ENCODE measurements at places on chromosomes 12 and 14. TPM values are rescaled to one million over a fixed set of nuclear protein-coding genes. Genes with fewer than 3 reads are reported as not detected.
A peak's percentile ranks its signal among the peaks of the same experiment; 100 is the strongest.

DNA sequence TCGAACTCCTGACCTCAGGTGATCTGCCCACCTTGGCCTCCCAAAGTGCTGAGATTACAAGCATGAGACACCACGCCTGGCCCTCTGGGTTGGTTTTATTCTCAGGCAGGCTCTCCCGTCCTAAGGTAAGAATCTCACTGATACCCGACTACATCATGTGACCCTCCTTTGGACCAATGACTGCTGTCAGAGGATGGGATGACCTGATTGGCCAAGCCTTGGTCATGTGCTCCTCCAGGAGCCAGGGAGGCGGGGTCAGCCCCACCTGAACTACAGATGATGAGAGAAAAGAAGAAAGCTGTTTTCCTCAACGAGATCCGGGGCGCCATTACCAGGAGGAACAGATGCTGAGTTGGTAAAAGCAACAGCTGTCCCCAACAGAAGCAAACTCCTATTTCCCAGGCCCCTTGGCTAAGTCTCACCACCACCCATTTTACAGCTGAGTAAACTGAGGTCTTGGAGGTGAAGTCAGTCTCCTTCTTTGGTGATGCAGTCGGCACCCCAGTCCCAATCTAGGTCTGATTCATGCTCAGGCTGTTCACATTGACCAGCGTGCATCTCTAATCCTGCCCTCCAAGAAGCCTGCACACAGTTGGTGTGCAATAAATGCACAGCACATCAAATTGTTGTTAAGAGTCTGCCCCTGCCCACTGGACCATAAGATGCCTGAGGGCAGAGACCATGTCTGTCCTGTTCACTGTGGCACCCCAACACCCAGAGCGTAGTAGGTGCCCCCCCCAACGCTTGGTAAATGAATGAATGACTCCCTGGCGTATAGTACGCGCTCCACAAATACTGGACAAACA lies 118.8 kb downstream of the SCARB1 start:
- H3K4me1 ChIP-seq, result peaks cover 68% of the 10 kb centered on the region
- H3K4me3 ChIP-seq, result no peak overlapping the region

Gene SLC11A2
- total RNA-seq, result 108 TPM

DNA sequence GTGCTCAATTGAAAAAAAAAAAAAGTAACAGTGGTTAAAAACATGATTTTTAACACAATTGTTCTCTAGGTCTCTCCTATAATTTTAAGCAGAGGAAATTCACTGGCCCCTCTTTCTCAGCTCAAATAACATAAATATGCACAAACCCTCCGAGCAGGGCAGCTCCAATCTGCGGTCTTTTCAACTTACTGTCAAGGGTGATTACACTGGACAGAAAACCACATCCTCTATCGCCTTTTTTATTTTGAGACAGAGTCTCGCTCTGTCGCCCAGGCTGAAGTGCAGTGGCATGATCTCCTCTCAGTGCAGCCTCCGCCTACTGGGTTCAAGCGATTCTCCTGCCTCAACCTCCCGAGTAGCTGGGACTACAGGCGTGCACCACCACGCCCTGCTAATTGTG lies 16.5 kb upstream of the GABARAPL1 start:
- no peaks in the 10 kb centered on the region for H3K4me1 ChIP-seq

- no peaks in the 10 kb centered on the region for H3K27me3 ChIP-seq
- no peak overlapping the region for H3K27ac ChIP-seq
Observed at GRCh38 chr12:126182619-126183236, 1117.5 kb downstream of the AACS start.

DNA sequence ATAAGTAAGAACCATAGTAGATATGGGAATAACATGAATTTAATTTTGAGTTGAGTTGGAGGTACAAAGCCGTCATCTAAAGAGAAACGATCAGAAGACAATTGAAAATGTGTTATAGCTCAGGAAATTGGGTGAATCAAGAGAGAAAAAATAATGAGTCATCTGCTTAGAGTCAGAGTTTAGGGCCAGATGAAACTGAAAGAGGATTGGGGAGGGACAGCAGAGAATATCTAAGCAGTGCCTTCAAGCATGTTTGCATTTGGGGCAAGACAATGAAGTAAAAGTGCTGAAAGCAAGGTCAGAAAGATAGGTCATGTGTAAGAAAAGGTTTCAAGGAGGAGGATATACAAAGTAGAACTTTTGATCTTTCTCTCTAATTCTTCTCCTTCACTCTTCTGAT lies 49.4 kb downstream of the SLC15A5 start:
- DNase-seq, result no peak
- H3K4me3 ChIP-seq, result no peak overlapping the region
- H3K36me3 ChIP-seq, result no peaks in the 10 kb centered on the region
- H3K27me3 ChIP-seq, result no peaks in the 10 kb centered on the region
- no peaks in the 10 kb centered on the region for H3K4me1 ChIP-seq

DNA sequence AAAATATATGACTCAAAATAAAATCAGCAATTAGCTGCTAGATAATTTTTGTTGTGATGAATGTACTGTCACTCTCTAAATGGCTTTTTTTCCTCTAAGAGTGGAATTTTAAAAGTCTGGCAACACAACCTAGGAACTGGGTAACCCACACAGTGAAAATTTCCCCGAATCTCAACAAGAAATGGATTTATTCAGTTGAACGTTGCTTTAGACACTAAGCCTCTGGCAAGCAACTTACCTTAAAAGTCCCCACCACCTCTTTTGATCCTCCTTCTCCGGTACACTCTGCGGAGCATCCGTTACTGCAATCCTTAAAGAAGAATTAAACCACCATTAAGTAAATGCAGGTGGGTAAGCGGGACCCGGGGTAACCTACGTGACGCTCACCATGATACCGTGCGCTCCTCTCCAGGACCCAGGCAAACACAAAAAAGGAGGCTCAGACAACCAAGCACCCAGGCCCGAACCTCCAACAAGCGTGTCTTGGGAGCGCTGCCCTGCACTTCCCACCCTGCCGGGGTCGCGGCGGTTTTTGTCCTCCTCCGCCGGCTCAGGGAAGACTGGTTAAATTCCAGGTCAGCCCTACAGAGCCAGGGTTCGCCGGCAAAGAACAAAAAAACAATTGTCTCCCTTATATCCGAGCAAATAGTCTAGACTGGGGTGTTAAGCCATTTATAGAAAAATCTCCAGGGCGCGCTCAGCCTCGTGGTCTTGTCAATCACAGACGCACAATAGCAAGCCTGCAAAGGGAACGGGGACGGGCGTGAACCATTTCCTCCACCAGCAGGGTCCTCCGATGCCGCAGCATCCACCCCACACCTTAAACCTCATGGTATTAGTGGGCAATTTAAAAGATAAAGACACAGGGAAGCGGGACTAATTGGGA lies 47.1 kb downstream of the BCAT1 start:
- DNase-seq, result no peak
- H3K4me3 ChIP-seq, result peak overlapping the region; percentile 67
- H3K4me1 ChIP-seq, result peaks cover 11% of the 10 kb centered on the region
- H3K27ac ChIP-seq, result no peak overlapping the region
- peaks cover 3% of the 10 kb centered on the region for H3K27me3 ChIP-seq

DNA sequence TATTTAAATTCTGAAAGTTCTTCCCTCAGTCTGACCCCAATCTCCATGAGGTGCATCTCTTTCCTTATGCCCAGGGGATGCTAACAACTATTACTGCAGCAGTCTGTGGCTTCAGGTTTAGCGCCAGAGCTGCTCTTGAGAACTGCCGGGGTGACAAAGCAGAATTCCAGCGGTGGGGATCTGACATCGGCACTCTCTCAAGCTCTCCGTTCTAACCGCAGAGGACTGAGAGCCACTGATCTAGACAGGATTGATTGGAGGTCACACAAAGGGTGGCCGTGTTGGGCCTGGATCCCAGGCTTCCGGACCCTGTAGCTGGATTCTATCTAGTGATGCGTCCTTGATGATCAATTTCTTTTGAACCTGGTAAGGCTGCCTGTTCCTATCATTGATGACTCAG lies 155.6 kb upstream of the TMEM132C start:
- no peak overlapping the region for H3K4me3 ChIP-seq
- H3K27ac ChIP-seq, result no peak overlapping the region
- no peaks in the 10 kb centered on the region for H3K27me3 ChIP-seq
- no peaks in the 10 kb centered on the region for H3K36me3 ChIP-seq

DNA sequence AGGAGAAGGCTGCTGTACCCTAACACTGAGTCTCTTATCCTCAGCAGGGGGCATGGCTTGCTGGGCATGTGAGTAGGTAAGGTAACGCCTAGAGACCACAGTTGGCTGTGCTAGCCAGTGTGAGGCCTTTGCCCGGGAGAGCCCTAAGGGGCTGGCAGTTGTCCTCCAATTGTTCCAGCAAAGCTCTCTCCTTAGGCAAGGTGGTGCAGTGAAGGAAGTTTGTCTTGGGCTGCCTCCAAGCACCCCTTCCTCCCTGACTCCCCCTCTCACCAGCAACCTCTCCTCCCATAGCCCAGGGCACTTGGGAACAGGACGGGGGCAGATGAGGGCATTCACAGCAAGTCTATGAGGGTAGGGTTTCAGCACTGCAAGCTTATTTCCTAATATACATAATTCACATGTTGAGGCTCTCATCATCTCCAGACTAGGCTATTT lies 23.0 kb downstream of the LACRT start:
- H3K4me1 ChIP-seq, result no peaks in the 10 kb centered on the region
- no peak for DNase-seq
- no peaks in the 10 kb centered on the region for H3K36me3 ChIP-seq
- no peaks in the 10 kb centered on the region for H3K27me3 ChIP-seq
- no peak overlapping the region for H3K4me3 ChIP-seq

DNA sequence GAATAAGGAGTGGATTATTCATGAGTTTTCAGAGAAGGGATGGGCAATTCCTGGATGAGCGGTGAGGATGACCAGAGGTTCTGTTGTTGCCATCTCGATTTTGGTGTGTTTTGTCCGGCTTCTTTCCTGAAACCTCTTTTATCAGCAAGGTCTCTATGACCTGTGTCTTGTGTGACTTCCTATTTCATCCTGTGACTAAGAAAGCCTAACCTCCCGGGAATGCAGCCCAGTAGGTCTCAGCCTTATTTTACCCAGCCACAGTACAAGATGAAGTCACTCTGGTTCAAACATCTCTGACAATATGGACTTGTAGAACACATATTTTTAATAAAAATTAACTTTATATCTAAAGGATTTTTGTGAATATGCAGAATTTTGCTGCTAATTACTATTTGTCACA lies 716.4 kb downstream of the FSCB start:
- no peak overlapping the region for H3K4me3 ChIP-seq
- H3K36me3 ChIP-seq, result no peaks in the 10 kb centered on the region
- H3K4me1 ChIP-seq, result peaks cover 15% of the 10 kb centered on the region
- H3K27ac ChIP-seq, result no peak overlapping the region
- DNase-seq, result no peak

Gene FAM90A1
- total RNA-seq, result not detected

- H3K27me3 ChIP-seq, result no peaks in the 10 kb centered on the region
- no peak overlapping the region for H3K4me3 ChIP-seq
- no peaks in the 10 kb centered on the region for H3K4me1 ChIP-seq
- no peaks in the 10 kb centered on the region for H3K36me3 ChIP-seq
- DNase-seq, result no peak
Observed at GRCh38 chr12:76268267-76268666, 79.9 kb downstream of the BBS10 start.

- H3K36me3 ChIP-seq, result no peaks in the 10 kb centered on the region
- H3K27me3 ChIP-seq, result no peaks in the 10 kb centered on the region
- DNase-seq, result no peak
- peaks cover 46% of the 10 kb centered on the region for H3K4me1 ChIP-seq
- H3K4me3 ChIP-seq, result no peak overlapping the region
Observed at GRCh38 chr12:122840580-122841513, 5.6 kb downstream of the HIP1R start.

DNA sequence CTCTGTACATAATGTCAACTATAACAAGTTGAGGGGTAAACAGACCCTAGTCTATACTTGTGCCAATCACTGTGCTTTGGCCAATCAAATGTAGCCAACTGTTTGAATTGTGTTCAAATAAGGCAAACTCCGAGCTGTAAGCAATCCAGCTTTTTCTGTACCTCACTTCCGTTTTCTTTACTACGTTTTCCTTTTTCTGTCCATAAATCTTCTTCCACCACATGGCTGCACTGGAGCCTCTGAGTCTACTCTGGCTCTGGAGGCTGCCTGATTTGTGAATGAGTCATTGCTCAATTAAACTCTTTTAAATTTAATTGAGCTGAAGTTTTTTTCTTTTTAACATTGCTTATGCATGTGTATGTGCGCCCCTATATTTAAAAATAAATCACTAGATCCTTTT lies 29.7 kb downstream of the CLEC1A start:
- no peaks in the 10 kb centered on the region for H3K27me3 ChIP-seq
- H3K36me3 ChIP-seq, result no peaks in the 10 kb centered on the region
- no peak overlapping the region for H3K4me3 ChIP-seq
- H3K27ac ChIP-seq, result peak overlapping the region; percentile 33

DNA sequence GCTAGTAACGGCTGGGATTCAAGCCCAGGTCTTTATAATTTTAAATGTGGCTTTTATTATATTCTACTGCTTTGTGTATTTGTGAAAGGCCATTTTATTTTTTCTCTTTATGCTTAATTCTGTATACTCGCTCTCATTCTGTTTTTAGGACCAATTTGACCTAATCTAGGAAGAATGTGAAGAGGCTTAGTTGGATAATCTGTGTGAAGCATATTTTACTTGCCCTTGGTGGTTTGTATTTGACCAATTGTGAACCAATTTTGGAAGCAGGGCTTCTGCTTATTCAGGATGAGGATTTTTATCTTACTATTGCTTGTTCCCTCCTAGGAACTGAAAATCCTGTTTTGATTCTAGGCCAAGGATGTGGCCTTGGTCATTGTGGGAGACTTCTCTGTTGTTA lies 113.1 kb downstream of the TTC6 start:
- no peak overlapping the region for H3K4me3 ChIP-seq
- no peaks in the 10 kb centered on the region for H3K4me1 ChIP-seq
- DNase-seq, result no peak

Gene KDM2B
- 13.7 TPM for total RNA-seq

GRCh38 chr14:51674294-51675002 lies 22.7 kb downstream of the FRMD6 start:
- H3K36me3 ChIP-seq, result no peaks in the 10 kb centered on the region
- no peak overlapping the region for H3K27ac ChIP-seq
- H3K4me3 ChIP-seq, result no peak overlapping the region
- no peaks in the 10 kb centered on the region for H3K27me3 ChIP-seq

Gene SPTB
- 0.33 TPM for total RNA-seq

DNA sequence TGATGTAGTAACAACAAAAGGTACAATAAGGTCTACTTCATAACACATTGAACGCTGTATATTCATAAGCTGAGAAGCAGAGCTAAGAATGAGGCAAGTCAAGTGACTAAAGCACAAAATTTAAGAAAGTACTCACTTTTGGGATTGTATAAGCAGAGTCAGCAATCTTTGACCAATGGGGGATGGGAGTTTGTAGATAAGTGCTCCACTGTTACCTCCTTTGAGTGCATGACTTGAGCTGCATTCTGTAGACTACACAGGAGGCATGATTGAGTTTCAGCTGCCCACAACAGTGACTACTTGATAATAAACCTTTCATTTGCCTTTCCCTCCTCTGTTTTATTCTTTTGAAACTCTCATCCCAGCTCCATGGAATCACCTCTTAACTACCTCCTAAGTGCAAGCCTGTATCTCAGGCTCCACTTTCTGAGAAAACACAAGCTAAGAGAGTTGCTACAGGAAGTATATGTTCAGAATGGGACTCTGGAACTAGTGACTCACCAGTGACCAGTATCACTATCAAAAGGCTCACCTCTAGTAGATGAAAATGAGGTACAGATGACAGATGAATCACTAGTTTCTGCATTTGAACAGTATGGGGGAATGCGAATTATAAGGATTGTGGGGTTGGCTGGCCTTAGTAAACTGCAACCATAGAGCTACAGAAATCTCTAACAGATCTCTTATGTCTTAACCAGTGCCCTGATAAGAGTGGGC lies 49.2 kb downstream of the SLC35F4 start:
- no peaks in the 10 kb centered on the region for H3K36me3 ChIP-seq
- no peak overlapping the region for H3K27ac ChIP-seq
- no peak for DNase-seq
- H3K4me3 ChIP-seq, result no peak overlapping the region

Gene NTN4
- 3.2 TPM for total RNA-seq

GRCh38 chr12:12191008-12191407 lies 75.8 kb downstream of the LRP6 start:
- H3K27me3 ChIP-seq, result no peaks in the 10 kb centered on the region
- no peak for DNase-seq
- H3K36me3 ChIP-seq, result peaks cover 4% of the 10 kb centered on the region
- no peaks in the 10 kb centered on the region for H3K4me1 ChIP-seq

Measured in liver (tissue), 10 donors.